Panc1 (cell line): ENCODE measurements at places on chromosomes 7 and 10. TPM values are rescaled to one million over a fixed set of nuclear protein-coding genes. Genes with fewer than 3 reads are reported as not detected.

CRYGN gene
- 0.74 TPM for total RNA-seq

IFRD1 gene
- 54.3 TPM for total RNA-seq

ZNF365 gene
- total RNA-seq = 22.8 TPM

OPN4 gene
- not detected for total RNA-seq

EPHA1 gene
- total RNA-seq = 0.39 TPM

ANKRD30A gene
- not detected for total RNA-seq

DNA sequence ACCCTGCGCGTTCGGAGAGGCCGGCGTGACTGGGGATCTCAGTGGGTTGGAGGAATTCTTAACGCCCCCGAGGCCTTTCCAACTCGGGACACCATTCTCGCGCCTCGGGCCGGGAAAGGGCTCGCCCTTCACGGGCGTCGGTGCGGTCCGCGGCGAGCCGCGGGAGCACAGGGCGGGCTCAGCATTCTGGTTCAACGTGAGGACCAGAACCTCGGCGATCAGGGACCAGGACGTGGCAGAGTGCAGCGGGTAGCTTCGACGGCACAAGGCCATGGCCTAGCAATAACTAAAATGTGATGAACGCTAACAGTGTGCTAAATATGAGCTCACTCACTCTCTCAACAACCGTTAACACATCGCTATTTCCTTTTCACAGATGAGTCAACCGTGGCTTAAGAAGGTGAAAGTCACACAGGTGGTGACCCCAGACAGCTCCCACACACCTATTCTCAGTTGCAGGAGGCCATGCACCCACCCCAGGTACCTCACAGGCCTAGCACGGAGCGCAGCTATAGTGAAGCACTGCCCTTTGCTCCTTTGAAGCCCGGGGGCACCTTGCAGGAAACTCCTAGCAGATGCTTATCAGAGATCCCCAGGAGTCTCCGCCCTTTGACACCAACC is 4.5 kb upstream of the EMX2 start:
- no peak overlapping the region for H3K27ac ChIP-seq
- peaks cover 45% of the 10 kb centered on the region for H3K27me3 ChIP-seq
- peaks cover 5% of the 10 kb centered on the region for H3K4me1 ChIP-seq

GRCh38 chr10:4195213-4195612 is 410.2 kb upstream of the KLF6 start:
- DNase-seq = no peak
- H3K4me1 ChIP-seq = no peaks in the 10 kb centered on the region; the same call in 1 of the 2 replicates
- no peaks in the 10 kb centered on the region for H3K27me3 ChIP-seq
- H3K4me3 ChIP-seq = no peak overlapping the region
- no peak overlapping the region for H3K27ac ChIP-seq

GRCh38 chr10:124763267-124763666 is 19.1 kb upstream of the FAM53B start:
- H3K4me3 ChIP-seq = no peak overlapping the region
- no peak for DNase-seq
- no peak overlapping the region for H3K27ac ChIP-seq
- H3K27me3 ChIP-seq = no peaks in the 10 kb centered on the region
- H3K4me1 ChIP-seq = no peaks in the 10 kb centered on the region

- no peaks in the 10 kb centered on the region for H3K36me3 ChIP-seq
- peak overlapping the region; percentile 78 for H3K27ac ChIP-seq
- peak overlapping the region; percentile 84 for H3K4me3 ChIP-seq
- no peak for DNase-seq
- peaks cover 54% of the 10 kb centered on the region for H3K4me1 ChIP-seq
These were observed 699 bp downstream of the CLIP2 start for GRCh38 chr7:74289659-74290552.

- H3K4me3 ChIP-seq = no peak overlapping the region
- H3K36me3 ChIP-seq = no peaks in the 10 kb centered on the region
- H3K27me3 ChIP-seq = no peaks in the 10 kb centered on the region
These were observed 43.9 kb upstream of the PODXL start for GRCh38 chr7:131600085-131600881.

DNA sequence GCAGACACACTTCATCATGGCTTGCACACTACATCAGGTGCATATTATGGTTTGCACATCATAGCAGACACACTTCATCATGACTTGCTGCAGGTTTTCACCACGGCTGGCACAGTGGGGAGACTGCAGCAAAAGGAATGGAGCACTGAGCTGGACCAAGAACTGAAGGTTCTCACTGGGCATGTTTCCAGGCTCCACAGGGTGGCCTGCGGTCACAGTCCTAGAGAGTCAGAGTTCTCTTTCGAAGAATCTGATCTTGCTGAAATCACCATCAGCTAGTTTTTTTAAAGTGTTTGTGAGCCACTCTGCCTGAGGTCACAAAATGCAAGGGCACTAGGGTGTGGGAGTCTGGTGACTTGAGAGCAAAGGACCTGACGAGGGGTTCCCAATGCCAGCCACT is 140.4 kb upstream of the NPY start:
- no peak overlapping the region for H3K4me3 ChIP-seq
- no peaks in the 10 kb centered on the region for H3K36me3 ChIP-seq
- no peak for DNase-seq
- H3K27ac ChIP-seq = no peak overlapping the region

- H3K27me3 ChIP-seq = no peaks in the 10 kb centered on the region
- no peak overlapping the region for H3K4me3 ChIP-seq
- H3K27ac ChIP-seq = no peak overlapping the region
- peaks cover 32% of the 10 kb centered on the region for H3K36me3 ChIP-seq
- no peaks in the 10 kb centered on the region for H3K4me1 ChIP-seq
These were observed 14.5 kb downstream of the NUP42 start for GRCh38 chr7:23196306-23196705.

- H3K4me3 ChIP-seq = no peak overlapping the region
- no peaks in the 10 kb centered on the region for H3K36me3 ChIP-seq
- H3K27me3 ChIP-seq = no peaks in the 10 kb centered on the region
- H3K4me1 ChIP-seq = peaks cover 40% of the 10 kb centered on the region
- no peak overlapping the region for H3K27ac ChIP-seq
- no peak for DNase-seq
These were observed 11.1 kb downstream of the FAM53B start for GRCh38 chr10:124732931-124733570.

- H3K27me3 ChIP-seq = peaks cover 12% of the 10 kb centered on the region
- no peak overlapping the region for H3K4me3 ChIP-seq
- H3K36me3 ChIP-seq = no peaks in the 10 kb centered on the region
- no peaks in the 10 kb centered on the region for H3K4me1 ChIP-seq
- no peak overlapping the region for H3K27ac ChIP-seq
These were observed 134.5 kb downstream of the C10orf105 start for GRCh38 chr10:71584902-71585563.

DNA sequence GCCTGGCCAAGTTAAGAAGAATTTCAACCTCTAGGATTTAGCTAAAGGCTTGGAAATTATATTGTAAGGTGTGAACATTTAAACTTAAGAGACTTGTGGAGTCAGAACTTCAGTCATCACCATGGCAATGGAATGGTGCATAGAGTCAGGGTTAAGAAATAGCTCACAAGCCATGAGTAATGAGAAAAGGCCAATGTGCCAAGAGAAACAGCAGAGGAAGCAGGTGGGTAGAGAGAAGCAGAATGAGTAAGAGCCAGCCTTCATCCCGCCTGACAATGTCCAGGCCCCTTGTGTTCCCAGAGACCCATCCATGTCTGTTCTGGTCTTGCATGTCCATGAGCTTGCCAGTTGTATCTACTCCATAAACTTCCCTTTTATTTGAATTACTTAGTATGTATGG is 62.6 kb upstream of the TBX20 start:
- no peaks in the 10 kb centered on the region for H3K4me1 ChIP-seq
- no peak for DNase-seq
- no peak overlapping the region for H3K4me3 ChIP-seq
- peaks cover 9% of the 10 kb centered on the region for H3K27me3 ChIP-seq

DNA sequence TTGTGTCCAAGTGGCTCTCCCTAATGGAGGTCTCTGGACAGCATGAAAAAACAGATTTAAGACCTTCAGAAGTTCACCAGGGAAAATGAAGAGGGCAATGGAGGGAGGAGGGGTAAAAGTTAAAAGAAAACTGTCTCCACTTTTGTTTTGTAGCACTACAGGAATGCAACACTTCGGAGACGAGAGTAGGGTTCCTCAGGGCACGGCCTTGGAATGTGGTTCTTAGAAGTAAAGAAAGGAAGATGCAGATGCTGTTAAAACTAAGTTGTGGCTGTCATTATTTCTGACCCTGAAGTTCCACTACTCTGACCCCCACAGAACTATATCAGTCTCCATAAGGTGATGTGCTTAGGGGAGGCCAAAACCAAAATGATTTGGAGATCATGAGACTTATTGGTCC is 335.1 kb downstream of the XPNPEP1 start:
- no peaks in the 10 kb centered on the region for H3K4me1 ChIP-seq
- no peak overlapping the region for H3K27ac ChIP-seq
- DNase-seq = no peak
- H3K4me3 ChIP-seq = no peak overlapping the region
